ENCODE measurements at places on chromosomes 2 and 18. TPM values are rescaled to one million over a fixed set of nuclear protein-coding genes. Genes with fewer than 3 reads are reported as not detected.

DNA sequence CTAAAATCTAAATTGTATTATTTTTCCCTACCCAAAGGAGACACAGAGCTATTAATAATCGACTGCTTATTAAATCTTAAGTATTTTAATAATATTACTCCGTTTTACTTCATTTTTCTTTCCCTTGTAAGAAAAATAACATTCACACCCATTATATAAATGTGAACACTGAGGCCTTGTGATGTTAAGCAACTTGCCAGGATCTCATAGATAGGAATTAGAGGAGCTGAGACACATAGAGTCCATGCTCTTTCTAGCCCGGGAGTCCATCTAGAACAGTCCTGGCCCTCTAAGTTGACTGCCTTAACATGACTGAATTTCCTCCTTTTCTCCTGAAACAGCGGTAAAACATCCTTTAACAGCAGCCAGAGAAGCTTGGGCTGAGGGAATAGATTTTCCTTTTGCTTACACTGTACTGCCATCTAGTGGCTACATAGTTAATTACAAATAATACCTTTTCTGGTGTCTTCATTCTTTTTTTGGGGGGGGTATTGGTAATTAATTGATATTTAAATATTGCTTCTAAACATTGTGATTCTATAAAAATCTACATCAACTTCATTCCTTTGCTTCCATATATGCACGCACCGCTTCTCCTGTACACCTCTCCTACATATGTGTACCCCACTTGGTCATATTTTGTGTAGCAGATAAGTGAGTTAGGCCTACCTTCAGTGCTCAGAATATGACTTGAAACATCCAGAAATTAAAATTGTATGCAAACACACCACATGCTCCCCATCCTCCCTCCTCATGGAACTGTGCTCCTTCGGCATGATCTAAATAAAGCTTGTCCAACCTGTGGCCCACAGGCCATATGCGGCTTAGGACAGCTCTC, 125.8 kb upstream of the HNMT start:
- no peak for DNase-seq

- no peak for DNase-seq
Observed at GRCh38 chr2:148258124-148258523, 237.2 kb downstream of the MBD5 start.

DNA sequence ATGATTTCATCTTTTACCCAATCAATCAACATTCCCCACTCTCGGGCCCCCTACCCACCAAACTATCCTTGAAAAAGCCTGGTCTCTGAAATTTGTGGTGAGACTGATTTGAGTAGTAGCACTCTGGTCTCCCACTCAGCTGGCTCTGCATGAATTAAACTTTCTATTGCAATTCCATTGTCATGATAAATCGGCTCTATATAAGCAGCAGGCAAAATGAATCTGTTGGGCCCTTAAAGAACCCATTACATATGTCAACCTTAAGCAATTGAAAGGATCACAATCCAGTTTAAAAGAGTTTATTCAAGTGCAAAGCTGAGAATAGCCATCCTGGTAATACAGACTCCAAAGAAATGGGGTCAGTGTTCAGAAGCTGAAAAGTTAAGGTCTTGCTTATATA, 68.2 kb downstream of the NEURL3 start:
- DNase-seq = no peak

DNA sequence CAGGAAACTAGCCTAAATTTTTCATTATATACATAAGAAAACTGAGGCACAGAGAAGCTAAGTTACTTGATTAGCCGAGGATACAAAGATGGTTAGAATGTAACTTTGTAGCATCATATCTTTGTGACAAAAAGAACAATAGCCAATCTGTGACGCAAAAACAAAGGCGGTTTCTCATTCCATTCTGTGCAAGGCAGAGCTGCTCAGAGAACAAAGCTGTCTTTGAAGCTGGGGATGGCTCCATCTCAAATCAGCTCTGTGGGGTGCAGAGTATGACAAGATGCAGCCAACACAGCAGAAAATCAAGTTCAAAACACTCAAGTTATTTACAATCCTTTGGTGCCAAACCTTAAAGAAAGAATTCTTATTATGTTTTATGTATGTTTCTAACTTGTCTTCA, 81.9 kb upstream of the VWC2L start:
- no peak for DNase-seq

DNA sequence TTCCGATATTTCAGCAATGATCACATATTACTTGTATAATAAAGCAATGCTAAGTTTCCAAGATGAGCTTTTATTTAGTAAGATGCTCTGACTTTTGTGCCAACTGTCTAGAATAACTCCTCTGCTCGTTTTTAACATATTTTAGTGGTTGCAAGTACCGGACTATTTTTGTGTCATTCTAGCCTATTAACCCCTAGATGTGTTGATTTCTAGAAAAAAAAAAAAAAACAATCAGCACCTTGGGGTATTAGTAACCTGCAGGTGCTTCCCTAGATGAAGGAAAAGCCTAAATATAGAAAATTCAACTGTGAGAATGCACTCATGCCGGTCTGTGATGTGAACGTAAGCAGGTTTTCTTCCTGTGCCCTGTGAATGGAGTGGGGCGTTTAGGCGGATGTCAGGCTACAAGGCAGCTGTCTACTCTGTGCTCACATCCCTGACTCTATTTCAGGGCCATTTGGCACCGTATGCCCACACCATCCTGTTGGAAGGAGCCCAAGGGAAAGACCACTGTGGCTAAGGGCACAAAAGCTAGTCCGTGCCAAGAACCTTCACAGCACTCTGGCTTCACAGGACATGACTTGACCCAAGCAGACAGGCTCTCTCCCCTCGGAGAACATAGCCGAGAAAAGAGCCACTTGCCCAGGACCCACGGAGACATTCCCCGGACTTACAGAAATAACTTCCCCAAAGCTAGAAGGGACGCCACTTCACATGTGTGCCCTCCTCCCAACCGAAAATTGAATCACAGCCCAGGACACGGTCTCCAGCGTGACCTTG, 60.9 kb upstream of the AGAP1 start:
- no peak for DNase-seq

DNA sequence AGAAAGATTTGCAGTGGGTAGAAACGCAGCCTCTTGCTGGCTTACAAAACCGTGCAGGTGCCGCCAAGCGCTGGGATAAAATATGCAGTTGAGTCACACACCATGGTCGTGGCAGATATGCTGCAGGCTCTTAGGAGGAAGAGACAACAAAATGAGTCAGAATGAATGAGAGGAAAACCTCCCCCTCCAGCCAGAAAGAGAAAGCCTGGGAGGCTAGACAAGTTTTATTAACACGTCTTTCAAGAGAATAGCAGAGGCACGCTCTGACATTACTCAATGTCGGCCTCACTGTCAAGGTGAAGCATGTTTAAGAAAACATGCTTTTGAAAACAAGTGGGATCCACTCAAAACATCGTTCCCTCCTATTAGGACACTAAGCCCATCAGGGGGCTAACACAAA, 37.1 kb upstream of the ZCCHC2 start:
- DNase-seq = no peak

- no peak for DNase-seq
Observed at GRCh38 chr2:173966274-173967098, 1.3 kb upstream of the SP3 start.

- peak; percentile 24 for DNase-seq
Observed at GRCh38 chr2:165698444-165698884, 95.6 kb downstream of the GALNT3 start.

- no peak for DNase-seq
Observed at GRCh38 chr18:51603551-51603950, 406.1 kb upstream of the MEX3C start.

DNA sequence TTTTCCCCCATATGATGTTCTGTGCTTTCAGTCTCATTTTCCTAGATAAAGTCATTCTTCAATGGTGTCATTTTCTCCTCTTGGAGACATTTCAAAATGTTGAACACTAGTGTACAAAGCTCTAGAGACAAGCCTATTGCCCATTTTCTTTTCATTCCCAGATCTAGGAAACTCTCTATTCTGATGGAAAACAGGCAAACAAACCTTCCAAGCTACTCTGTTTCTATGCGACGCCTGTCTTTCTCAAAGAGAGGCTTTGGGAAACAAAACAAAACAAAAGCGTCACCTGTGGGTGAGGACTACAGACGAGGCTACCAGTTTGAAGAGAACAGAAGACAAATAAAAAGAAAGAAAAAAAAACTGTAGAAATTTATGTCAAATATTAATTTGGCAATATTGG, 311.0 kb downstream of the CBLN2 start:
- no peak for DNase-seq

- no peak for DNase-seq
Observed at GRCh38 chr2:132780651-132781050, 110.6 kb upstream of the LYPD1 start.

DNA sequence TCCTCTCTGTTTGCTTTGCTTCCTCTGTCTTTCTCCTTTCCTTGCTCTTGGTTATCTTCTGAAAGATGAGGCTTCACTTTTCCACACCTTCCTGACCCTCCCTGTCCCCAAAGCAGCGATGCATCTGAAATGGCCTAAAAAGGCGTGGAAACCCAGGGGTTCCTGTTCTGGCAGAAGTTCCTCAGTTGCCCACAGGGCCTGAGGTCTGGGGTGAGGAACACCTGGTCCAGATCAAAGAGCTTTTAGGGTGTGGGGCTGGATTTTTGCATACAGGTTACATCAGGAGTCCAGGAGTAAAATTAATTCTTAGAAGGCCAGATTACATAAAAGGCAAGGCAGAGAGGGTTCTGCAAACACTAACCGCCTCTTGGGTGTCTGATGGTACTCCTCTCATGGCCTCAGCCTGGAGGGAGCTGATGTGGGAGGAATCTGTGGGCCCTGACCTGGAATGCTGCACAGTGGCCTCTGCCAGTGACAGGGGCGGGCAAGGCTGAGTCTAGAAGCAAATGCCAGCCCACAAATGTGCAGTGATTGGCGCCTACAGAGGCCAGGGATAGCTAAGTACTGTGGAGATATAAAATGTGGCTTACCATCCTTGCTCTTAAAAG, 41.8 kb downstream of the INPP4A start:
- no peak for DNase-seq

GRCh38 chr2:197839327-197839726, 34.9 kb downstream of the PLCL1 start:
- DNase-seq = no peak

DNA sequence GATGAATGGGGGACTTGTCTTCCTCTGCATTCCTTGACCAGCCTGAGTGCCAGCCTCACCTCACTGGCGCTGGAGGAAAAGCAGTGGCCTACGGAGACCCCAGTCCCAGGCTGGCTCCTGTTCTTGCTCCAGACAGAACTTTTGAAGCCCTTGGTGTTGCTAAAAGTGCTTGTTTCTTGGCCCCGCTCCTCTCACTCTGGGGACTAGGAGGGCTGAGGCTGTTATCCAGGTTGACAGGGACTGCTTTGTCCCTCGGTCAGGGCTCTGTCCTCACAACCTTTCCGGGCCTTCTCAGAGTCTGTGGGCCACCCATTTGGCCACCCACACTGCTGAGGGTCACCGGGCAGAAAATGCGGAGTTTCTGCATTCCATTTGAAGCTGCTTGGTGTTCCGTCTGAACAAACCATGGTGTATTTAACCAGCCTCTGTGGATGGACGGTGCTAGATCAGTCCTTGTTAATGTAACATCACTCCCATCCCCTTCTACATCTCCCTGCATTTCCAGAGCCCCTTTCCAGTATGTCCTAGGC, 25.6 kb downstream of the B3GNT7 start:
- no peak for DNase-seq

DNA sequence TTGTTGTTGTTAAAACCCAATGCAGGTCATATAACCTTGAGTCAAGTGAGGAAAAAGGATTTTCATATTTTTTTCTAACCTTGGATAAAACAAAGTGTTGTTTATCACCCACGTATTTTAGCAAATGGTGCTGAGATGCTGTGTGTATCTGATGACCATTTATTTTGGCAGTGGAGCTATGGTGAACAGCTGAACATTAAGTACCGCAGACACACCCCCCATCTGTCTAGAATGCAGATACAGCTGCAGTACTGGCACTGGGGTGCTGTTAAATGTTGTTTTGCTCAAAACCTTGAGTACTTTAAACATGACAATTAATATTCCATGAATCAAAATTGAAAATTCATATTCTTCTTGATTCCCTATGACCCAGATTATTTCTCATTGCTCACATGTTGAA, 773.3 kb upstream of the SLC39A10 start:
- no peak for DNase-seq

DNA sequence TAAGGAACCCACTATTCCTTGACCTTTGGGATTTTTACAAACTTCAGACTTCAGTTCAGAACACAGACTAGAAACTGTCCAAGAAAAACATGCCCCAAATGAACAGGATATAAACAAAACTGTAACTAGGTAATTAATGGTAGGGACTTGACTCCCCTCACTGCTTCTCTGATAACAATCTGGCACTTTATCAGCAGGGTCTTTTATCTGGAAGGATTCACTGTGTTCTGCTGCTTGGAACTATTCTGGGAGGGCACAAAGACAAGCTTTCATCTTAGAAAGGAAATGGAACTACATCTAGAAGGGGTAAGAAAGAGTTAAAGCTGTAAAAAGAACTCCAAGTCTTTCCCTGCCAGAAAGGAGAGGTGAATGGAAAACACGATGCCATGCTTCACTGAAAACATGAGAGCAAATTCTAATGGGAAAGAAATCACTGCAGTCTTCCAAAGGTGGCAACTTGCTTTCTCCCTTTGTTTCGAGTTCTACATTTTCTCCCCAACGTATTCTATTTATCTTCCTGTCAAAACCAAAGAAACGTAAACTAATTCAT, 181.2 kb downstream of the THADA start:
- no peak for DNase-seq

DNA sequence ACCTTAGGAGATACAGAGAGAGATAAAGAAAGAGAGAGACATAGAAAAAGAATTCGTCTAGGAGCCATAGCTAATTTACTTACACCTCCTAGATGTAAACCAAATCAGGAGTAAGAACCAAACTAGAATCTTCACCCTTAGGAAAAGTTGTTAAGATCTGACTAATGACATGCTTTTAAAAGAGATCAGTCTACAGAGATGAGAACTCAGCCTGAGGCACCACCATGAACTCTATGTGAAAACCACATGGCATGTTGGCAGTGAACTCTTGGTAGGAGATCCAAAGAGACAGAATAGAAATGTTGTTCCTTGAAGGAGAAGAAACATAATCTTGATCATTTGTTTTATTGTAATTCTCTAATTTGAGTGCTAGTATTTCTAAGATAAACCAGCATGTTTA, 585.4 kb upstream of the ID2 start:
- DNase-seq = no peak

DNA sequence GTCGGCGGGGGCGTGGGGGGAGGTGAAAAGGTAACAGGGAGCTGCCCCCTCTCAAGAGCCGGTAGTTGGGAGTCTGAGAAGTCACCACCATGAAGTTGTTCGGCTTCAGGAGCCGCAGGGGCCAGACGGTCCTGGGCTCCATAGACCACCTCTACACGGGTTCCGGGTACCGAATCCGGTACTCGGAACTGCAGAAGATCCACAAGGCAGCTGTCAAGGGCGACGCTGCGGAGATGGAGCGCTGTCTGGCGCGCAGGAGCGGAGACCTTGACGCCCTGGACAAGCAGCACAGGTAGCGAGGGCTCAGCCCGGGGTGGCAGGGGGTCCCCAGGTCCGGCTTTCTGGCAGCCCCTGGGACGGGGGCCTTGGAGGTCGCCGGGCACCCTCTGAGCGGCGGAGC, 47.1 kb upstream of the ZNF519 start:
- no peak for DNase-seq

- DNase-seq = no peak
Observed at GRCh38 chr2:149857344-149857743, 269.8 kb upstream of the MMADHC start.

ANKRD62 gene
- not detected for total RNA-seq

PROC gene
- not detected for total RNA-seq

HOXD3 gene
- 10.6 TPM for total RNA-seq

COPS9 gene
- 122 TPM for total RNA-seq

PTPRM gene
- total RNA-seq = 62.2 TPM

Data from tibial nerve (tissue), 4 donors.